ENCODE measurements at places on chromosomes 4 and X.

GRCh38 chr4:143099693-143100092 lies 85.0 kb upstream of the USP38 start:
- DNase-seq = no peak

DNA sequence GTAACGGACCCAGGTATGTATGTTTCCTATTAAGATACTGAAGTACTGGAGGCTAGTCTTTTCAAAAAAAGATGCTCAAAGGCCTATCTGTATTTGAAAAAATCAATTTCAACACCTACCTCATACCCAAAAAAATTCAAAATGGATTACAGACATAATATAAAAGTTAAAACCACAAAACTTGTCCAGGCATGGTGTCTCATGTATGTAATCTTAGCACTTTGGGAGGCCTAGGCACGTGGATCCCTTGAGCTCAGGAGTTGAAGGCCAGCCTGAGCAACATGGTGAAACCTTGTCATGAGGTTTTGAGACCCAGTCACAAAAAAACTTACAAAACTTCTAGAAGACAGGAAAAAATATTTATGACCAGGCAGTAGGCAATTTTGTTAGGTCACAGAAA lies 16.7 kb downstream of the RBMX start:
- no peak for DNase-seq

DNA sequence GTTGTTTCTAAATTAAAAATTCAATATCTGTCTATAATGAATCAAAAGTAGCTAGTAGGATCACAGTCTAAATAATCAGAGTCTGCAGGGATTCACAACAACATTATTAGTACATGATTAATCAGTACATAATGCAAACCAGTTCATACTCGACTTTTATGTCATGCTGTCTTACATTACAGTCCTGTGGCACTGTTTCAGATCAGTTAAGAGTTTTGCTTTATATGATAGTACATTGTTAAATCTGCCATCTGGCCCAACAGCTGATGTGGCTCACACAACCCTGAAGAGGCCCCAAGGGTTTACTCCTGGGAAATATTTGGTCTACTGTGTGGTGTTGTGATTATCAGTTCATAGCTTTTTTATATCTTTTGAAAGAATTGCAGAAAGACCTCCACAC lies 247.1 kb upstream of the ETNPPL start:
- DNase-seq = no peak

- no peak for DNase-seq
These were observed 51.4 kb upstream of the LRAT start for GRCh38 chr4:154692304-154692818.

DNA sequence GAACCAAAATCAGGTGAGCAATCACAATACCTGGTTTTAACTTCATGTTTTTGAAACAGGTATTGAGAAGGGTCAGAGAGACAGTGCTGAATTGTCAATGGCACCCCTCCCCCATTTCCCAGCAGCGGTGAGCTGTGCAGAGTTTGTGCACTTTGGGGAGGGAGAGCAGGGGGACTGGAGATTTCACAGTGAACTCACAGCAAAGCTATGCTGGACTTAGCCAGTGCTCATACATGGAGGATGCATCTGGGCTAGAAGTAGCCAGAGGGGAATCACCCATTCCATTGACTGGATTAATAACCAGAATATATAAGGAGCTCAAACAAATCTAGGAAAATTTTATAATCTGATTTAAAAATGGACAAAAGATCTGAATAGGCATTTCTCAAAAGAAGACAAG lies 612.6 kb downstream of the STPG2 start:
- no peak for DNase-seq

DNA sequence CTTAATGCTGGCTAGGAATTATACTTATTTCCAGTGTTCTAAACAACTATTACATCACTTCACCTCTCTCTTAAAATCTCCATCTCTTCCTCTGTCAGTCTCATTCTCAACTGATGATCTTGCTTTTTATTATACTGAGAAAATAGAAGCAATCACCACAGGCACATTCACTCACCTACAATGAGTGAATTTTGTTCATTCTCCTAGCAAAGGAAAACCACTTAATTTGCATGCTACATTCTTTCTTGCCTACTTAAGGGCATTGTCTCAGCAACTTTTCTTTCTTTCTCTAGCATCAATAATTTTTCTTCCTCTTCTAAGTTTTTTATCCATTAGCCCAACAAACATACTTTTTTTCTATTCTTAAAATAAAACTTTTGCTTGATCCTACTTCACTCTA lies 21.1 kb upstream of the USP38 start:
- no peak for DNase-seq

GRCh38 chr4:11341337-11342043 lies 87.2 kb downstream of the HS3ST1 start:
- DNase-seq = no peak

GRCh38 chrX:43141885-43142284 lies 363.9 kb upstream of the PPP1R2C start:
- DNase-seq = no peak

DNA sequence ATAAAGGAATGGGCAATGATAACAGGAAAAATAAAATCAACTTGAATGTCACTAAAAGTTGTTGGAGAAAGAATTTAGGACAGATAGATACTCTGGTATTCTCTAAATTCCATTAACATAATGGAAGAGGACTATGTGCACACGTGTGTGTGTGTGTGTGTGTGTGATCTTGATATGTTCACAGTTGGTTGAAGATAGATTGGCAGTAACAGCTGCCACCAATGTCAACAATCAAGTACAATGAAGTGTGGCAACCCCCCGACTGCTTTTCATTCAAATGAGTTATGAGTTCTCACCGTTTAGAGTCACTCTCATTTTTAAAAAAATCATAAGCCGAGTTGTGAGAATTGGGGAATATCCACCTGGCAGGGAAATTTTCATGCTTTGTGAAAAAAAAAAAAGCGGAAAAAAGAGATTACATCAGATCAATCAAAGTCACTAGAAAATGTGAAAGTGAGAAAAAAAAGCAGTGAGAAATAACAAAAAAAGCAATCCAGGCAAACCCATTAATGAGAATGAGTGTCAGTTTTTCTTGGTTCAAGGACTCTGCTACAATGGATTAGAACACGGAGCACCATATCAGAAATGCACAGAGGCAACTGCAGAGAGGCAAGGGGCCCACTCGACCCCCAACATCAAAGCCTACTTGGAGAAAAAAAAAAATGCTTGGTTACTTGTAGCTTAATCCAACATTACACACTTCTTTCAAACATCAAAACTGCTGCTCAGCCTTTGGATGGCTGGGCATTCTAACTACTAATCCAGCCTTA lies 414.9 kb upstream of the PITX2 start:
- no peak for DNase-seq

DNA sequence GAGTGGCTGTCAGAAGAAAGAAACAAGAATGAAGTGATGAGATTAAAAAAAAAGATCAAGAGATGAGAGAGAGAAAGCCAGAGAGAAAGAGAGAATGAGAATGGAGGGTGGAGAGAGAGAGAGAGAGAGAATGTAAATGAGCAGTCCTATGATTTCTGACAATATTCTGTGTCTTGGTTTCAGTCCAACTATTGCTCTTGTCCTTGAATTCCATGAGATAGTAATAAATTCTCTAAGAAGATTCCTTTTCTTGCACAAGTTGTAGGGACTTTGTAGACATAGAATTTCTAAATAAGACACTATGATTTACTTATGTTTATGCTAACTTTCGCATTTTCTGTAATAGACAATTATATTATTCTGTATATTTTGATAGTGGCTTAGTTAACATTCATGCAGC lies 149.6 kb upstream of the CTSO start:
- no peak for DNase-seq

DNA sequence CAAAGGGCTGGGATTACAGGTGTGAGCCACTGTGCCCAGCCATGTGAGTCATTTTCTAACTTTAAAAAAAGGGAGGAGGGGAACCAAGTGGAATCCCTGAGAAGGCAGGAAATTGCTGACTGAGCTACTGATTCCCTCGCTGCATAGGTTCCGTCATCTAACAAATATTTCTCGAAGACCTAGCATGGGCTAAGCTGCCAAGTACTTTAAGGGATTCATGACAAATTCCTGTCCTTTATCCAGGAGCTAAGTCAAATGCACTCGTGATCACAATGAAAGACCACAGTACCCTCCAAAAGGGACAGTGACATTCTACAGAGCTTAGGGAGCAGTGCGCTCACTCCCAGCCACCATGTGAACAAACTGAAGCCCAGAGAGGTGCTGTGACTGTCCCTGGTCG lies 33.2 kb upstream of the MAN2B2 start:
- no peak for DNase-seq

DNA sequence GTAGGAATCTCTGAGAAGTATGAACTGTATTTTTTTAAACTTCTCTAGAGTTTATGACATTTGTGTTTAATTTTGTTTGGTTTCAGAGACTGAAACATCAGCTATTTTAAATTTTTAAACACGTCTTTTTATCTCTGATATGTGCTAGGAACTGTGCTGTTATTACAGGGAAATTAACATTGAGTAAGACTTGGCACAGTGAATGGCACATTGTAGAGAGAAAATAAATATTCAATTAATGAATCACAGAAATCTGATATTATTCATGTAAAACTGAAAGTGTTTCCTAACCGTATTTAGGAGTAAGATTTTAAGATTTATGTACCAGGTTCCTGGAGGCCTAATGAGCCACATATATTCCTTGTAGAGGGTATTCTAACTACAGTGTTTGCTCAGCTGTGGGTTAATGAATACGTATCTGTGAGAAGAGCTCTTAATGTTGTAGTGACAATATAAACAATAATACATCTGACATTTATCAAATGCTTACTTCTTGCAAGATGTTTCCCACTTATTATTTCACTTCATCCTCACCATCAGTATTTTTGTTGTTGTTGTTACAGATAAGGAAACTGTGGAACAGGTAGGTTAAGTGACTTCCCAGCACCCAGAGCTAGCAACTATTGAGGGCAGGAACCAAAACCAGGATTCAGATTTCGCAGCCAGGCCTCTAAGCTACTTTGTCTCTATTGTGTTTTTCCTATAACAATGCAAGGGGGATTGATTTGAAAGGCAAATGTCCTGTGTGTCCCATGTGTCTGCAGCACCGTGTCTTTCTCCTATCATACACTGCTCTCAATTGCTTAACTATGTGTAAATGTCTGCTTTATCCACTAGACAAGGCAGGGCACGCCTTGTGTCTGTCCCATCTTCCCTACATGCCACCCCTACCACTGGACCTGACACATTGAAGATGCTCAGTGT lies 121.1 kb upstream of the FAM9C start:
- DNase-seq = no peak

GRCh38 chrX:139113708-139114107 lies 402.2 kb upstream of the FGF13 start:
- no peak for DNase-seq

DNA sequence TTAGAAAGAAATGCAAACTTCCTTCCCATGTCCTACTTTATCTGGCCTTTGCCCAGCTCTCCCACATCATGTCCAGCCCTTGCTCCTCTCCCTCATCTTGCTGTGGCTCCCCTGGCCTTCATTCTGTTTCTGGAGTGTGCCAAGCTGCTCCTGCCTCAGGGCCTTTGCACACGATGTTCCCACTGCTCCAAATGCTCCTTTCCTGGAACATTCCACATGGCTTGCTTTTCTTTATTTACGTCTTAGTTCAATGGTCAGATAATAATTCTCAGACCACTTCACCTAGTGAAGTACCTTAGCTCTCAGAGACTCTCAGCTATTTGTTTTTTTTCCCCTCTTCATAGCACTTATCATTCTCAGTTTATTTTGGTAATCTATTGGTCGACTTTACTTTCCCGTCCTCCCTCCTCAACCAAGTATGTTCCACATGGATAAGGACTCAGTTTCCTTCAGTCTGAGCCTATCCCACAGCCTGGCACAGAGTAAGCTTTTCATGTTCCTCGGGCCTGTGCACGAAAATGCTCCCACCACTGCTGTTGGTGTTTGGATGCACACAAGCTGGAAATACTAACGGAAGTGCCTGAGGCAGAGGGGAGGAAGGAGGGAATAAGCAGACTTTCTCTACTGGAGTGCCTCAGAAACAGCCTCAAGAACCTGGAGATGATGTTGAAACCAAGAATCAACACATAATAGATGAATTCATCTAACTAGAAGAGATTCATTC lies 23.4 kb upstream of the MAP9 start:
- DNase-seq = no peak

- no peak for DNase-seq
These were observed 340.9 kb upstream of the CTSO start for GRCh38 chr4:156294577-156294976.

GRCh38 chr4:16750882-16751642 lies 147.4 kb downstream of the LDB2 start:
- no peak for DNase-seq

DNA sequence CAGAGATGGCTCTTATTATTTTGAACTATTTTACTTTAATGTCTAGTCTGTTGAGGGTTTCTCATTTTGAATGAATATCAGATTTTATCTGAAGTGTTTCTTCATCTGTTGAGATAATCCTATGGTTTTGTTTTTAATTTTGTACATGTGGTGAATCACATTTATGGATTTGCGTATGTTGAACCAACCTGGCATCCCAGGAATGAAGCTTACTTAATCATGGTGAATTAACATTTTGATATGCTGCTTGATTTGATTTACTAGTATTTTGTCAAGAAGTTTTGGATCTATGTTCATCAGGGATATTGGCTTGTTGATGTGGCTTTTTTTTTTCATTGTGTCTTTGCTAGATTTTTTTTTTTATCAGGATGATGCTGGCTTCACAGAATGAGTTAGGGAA lies 2390.9 kb downstream of the PCDH7 start:
- no peak for DNase-seq

- no peak for DNase-seq
These were observed 20.9 kb downstream of the PAGE4 start for GRCh38 chrX:49850028-49850427.

DNA sequence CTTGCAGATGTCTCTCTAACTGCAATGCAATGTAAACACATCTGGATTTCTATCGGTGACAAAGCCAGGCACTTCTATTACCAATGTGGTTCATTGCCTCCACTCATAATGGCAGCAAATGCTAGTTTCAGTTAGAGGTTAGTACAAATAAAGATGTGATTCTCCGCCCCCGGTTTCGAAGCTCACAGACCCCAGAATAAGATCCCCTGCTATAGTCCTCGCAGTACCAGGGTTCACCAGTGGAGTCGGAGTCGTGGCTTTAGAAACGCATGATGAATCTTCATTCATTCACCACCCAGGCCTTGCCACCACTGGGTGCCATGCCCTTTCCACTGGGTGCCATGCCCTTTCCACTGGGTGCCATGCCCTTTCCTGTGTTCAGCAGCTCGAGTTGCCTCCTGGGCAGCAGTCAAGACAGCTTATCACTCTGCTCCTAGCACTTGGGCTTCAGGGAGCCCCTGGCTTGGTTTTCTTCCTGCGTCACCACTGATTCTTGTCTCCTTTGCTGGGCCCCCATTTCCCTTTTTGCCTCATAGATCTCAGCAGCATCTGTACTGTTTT lies 3.5 kb upstream of the NAA10 start:
- no peak for DNase-seq

- DNase-seq = no peak
These were observed 58.6 kb downstream of the AREG start for GRCh38 chr4:74503580-74503979.
